ENCODE measurements at places on chromosomes 7 and 10.
A peak's percentile ranks its signal among the peaks of the same experiment; 100 is the strongest.

DNA sequence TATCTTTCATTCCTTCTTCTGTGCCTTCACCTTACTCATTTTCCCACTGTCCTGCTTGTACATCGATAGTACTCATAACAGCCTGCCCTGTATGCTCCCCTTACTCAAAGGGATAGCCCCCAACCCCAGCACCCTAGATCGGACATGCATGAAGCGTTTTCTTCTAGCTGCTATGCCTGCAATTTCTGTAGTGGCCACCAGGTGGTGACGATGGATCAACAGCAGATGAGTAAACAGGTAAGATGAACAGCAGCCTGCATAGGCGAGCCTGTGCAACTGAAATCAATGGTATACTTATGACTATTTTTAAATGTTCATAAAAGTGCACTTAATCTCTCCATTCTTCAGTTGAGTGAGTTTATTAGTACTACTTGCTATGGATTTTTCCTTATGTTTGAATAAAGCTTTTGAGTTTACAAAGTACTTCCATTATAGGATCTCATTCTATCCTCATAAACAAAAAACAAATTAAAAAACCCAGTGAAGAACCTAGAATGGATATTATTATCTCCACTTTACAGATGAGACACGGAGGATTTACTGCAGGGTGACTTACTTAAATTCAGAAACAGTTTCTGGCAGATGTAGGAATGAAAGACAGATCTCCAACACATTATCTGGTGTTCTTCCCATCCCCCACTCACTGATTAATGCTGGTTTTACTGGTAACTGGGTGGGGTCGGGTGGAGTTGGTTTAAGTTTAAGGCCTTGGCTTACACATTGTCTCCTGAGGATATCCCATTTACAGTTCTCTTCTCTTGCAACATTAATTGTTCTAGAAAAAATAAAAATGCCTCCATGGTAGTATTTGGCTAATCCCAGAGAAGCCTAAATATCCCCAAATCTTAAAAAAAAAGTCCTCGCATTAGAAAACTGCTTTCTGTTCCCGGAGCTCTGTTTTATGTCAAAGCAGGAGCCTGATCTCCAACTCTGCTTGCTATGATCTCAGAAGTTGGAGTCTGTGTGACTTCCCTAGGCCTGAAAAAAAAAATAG is 222.1 kb downstream of the GLI3 start:
- no peak for DNase-seq

DNA sequence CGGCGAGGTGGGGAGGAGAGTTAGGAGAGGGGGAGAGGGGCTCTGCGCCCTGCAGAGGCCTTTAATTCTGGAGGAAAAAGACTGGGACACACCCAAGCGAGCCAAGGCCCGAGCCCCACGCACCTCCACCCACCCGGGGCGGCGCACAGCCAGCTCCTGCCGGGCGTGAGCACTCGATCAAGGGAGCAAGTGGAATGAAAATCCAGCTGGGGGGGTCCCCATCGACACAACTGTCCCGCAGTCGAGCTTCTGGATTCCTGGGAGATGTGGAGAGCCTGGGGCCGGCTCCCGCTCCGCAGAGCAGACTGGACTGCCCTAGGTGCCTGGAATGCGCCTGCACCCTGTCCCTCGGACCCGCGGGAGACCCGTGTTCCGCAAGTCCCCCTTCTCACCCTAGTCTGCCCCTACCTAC is 7.4 kb upstream of the EN2 start:
- no peak for DNase-seq

GRCh38 chr7:148849393-148850098 is 34.5 kb downstream of the EZH2 start:
- DNase-seq: no peak

GRCh38 chr7:33645104-33645503 is 260.2 kb upstream of the BMPER start:
- DNase-seq: no peak

GRCh38 chr7:43758029-43758821 is at the start of gene BLVRA:
TSS of gene BLVRA (plus strand) at chr7:43758680. CDS start at chr7:43771159, 12,479 bp downstream.
- peak; percentile 36 for DNase-seq

GRCh38 chr7:35359423-35359822 is 105.5 kb upstream of the TBX20 start:
- DNase-seq: no peak

- no peak for DNase-seq
These were observed 43.2 kb downstream of the BICC1 start for GRCh38 chr10:58555930-58556311.

GRCh38 chr10:77791506-77791905 is 135.0 kb downstream of the DLG5 start:
- no peak for DNase-seq

GRCh38 chr10:12834116-12834665 is 167.3 kb downstream of the CCDC3 start:
- DNase-seq: no peak
